ENCODE measurements at places on chromosomes 2 and 18.
A peak's percentile ranks its signal among the peaks of the same experiment; 100 is the strongest.

GRCh38 chr2:126719833-126720351 is 63.9 kb downstream of the GYPC start:
- no peak for DNase-seq

- no peak for DNase-seq
These were observed 335.4 kb upstream of the CDH2 start for GRCh38 chr18:28512357-28512756.

DNA sequence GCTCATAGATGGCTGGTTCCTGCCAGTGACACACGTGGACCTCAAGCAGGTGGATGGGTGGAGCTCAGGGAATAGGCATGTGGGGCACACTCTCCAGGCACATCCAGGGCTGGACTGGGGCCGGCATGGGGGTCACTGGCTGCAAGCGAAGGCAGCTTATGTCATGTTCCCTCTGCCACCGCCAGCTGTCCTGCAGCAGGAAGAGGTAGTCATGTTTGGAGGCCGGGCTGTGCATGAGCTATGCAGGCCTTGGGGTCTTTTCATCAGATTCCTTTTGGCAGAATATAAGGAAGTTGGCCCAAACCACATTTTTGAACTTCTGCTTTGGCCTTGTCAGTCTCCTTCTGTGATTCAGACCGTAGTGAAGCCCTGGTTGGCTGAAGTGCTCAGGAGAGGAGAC is 61.5 kb downstream of the AGAP1 start:
- no peak for DNase-seq

DNA sequence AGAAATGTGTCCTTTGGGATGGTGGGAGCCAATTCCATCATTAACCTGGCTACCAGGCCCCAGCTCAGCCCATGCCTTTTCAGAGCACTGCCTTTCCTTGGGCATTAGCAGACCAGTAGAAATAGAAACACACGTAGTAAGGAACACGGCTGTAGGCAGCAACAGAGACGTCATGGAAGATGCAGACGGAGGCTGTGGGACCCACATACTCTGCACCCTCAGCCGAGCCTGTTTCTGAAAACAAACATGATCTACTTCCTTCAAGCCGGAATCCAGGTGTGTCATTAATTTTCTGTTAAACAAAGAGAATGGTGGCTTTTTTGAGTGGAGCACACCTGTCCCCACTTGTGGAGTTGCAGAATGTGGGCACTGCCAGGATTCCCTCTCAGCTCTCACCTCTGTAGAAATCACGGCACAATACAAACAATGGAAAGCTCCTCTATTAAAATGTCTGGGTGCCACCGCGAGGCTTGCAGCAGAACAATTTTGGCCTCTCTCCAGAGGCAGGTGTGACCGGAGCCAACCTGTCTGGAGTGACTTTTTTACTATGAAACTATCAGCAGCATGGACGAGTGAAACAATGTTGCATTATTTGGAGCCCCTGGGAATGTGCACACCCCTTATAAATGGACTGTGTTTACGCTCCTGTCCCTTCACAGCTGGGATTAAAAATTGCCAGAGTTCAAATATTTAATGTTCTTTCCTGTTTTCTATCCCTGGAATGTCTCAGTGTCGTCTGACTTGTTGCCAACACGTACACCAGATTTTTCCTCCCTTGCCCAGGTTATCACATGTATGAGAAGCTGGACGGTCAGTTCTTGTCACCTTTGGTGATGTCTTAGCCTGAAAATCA is 31.7 kb downstream of the SPP2 start:
- peak; percentile 21 for DNase-seq

GRCh38 chr18:74492259-74492658 is 3.9 kb upstream of the CNDP2 start:
- no peak for DNase-seq

GRCh38 chr2:134235510-134236144 is 18.2 kb upstream of the MGAT5 start:
- no peak for DNase-seq
